Right cardiac atrium (tissue), 5 donors: ENCODE measurements at places on chromosomes 6 and 20.

- DNase-seq: no peak
Measured at GRCh38 chr20:49587111-49587570, 19.2 kb upstream of the PTGIS start.

DNA sequence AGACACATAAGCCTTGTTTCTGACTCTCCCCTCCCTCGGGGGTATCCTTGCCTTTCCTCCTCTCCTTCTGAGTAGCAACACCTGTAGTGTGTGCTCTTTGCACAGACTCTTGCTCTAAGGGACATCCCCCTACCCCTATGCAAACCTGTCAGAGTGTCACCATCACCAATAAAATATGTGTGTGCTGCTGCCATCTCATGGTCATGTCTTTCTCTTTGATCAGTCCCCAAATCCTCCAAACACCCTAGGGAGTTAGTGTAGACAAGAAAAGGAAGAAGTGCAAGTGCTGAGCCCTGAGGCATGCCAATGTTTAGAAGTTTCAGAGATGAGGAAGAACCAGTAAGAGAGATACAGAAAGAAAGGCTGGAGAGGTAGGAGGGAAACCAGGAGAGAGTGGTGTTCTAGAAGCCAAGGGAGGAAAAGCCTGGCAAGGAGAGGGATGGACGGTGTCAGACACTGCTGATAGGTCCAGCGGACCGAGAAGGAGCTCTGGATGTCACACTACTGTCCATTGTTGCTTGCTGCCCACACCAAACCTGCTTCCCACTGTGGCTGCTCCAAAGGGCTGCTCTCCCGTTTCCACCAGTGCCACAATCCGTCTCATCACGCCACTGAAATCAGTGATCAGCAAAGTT, 16.4 kb downstream of the TRMT6 start:
- no peak for DNase-seq

DNA sequence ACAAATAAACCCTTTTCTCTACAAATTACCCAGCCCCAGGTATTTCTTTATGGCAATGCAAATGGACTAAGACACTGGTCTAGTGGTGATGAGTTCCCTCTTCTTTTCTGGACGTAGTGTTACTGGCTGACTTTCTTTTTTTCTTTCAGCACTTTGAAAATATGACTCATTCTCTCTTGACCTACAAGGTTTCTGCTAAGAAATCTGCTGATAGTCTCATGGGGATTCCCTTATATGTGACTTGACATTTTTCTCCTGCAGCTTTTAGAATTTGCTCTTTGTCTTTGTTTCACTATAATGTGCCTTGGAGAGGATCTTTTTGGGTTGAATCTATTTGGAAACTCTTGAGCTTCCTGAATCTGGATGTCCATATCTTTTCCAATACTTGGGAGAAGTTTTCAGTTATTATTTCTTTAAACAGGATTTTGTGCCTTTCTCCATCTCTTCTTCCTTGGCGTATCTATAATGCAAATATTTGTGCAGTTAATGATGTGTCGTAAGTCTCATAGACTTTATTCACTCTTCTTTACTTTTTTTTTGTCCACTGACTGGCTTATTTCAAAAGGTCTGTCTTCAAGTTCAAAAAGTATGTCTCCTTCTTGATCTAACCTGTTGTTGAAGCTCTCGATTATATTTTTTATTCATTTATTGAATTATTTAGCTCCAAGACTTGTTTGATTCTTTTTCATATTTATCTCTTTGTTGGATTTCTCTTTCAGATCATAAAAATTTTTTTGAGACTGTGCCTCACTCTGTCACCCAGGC, 42.2 kb upstream of the TPD52L1 start:
- DNase-seq: no peak

- DNase-seq: no peak
Measured at GRCh38 chr6:25278261-25278913, 787 bp upstream of the CARMIL1 start.

GRCh38 chr20:54167909-54168872, 5.6 kb downstream of the CYP24A1 start:
- no peak for DNase-seq

DNA sequence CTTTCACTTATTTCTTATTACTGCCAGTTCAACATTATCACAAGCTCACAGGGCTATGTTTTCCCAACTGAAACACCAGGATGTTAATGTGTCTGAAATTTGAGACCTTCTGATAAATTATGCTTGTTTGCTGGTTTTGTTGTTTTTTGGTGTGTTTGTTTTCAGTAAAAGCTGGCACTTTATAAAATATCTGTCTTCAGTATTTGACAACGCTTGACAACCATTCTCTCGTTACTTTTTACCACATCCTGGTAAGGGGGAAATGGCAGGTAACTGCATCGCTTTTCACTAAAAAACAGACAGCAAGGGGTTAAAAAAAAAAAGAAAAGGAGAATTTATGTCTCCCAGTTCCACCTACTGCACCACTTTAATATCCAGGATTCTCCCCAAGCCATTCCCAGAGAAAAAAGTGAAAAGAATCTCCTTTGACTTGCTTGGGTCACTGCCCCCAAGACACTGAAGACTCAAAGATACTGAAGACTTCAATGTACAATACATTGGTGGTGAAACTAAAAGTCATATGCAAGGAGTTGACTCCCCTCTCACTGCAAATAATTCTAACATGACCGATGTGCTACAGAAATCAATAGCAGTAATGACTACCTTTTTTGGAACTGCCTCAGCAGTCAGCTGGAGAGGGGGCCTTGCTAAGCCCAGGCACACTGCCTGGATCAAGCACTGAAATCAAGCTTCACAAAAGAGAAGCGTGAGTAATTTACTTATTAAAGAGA, 88.9 kb downstream of the HIVEP2 start:
- no peak for DNase-seq

DNA sequence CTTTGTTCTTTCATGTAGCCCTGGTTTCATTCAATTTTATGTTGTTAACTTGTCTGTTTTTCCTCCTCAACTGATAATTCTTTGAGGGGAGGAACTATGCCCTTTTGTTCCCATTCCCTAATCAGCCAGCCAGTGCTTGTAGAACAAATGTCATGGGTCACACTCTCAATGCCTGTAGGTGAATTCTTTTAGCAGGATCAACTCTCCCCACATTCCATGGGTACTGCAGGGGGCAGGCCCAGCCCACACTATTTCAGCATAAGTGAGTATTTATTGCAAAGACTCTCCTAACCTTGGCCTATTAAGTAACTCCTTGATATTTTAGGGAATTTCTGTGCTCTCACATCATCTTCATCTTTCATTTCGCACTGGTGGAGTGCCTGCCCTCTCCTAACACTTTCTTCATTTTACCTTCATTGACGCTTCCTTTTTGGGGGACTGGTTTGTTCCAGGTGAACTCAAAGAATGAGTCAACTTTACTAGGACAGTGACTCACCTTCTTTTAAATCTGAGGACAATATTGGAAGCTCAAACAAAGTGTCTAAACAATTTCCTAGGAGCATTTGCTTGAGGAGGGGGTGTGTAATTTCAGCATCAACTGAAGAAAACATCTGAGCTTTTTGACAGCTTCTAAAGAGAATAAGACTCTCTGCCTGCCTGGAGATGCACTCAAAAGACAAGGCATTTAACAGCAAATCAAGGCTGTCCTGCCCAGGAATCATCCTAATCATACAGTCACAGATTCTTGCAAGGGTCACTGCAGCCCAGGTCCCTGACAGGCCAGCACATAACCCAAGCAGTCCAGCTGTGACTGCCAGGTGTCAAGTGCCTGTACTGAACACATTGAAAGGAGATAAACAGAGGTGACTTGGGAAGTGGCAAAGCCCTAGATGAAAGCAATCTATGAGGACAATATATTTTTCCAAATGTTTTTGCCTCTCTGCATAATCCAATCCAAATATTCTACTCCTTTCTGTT, 263.9 kb upstream of the PRND start:
- no peak for DNase-seq

DNA sequence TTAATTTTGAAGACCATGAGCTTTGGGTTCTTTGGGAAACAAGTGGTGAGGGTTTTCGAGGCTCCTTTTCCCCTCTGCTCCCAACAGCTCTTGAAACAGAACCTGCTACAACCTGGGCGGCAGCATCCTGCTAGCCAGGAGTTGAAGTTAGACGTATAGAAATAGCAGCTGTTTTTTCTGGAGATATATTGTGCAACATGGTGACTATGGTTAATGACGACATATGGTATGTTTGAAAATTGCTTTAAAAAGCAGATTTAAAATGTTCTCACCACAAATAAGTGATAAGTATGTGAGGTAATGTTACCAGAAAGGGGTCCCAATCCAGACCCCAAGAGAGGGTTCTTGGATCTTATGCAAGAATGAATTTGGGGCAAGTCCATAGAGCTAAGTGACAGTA, 138.9 kb downstream of the PDE7B start:
- no peak for DNase-seq

GRCh38 chr6:41428996-41429421, 93.6 kb downstream of the NCR2 start:
- DNase-seq: peak; percentile 77
